ENCODE measurements at places on chromosomes 4 and X.

DNA sequence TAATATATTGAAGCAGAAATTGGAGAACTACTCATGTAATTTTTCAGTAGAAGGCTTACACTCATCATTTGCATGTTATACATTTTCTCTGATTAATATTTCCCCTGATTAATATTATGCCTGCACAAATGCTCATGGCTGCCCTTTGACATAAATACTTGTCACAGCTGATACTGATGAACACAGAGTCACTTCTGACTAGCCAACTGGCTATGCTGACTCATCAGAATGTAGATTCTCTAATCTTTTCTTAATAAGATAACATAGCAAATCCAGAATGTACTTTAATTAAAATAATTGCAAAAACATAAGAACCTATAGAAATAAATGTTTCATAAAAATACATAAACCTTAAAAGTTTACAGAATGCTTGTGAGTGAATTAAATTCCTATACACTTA lies 52.4 kb upstream of the C4orf54 start:
- DNase-seq, result no peak

DNA sequence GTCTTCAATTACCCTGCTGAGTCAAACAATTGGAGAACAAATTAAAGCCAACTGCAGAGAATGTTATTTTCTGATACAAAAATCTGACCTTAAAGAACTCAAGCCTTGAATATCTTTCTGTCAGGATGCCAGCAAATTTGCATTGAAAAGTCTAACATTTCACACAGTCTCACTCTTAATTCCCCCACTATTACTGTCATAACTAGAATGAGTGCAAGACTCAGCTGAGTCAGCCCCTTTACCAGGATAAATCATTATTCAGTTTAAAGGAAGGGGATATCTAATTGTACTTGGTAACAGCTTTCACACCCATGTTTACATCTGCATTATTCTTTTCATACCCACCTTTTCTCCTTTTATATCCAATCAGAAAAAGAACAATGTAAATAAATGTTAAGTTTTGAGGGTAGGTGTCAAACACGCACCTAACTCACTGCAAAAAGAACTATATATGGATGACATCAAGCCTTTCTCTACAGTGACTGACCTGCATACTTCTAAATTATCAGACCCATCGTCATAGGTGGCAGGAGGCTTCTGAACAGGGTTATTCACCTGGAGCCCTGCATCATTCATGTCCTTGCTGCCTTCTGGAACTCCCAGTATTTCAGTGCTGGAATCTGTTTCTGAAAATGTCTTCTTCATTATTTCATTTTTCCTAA lies 117.4 kb downstream of the TMA16 start:
- DNase-seq, result no peak

DNA sequence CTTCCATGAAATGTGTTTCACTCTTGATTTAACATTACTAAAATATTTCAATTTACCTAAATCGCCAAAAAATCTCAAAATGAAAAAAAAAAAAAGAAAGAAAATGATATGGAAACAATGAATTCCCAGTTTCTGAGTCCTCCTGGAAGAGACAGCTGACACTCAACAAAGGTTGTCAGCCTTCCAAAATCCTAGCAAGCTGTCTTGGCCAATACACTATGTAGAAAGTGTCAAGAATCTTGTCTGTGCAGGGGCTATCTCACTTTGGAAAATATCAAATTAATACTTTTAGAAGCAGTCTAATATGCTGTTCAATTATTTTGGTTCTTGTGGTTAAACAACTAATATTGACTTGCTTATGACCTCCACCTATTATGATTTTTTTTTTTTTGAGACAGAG lies 8.7 kb downstream of the DKK2 start:
- no peak for DNase-seq

- DNase-seq, result no peak
Measured at GRCh38 chrX:35675151-35675550, 123.0 kb upstream of the MAGEB16 start.
